ENCODE measurements at places on chromosomes 16 and 17.
A peak's percentile ranks its signal among the peaks of the same experiment; 100 is the strongest.

DNA sequence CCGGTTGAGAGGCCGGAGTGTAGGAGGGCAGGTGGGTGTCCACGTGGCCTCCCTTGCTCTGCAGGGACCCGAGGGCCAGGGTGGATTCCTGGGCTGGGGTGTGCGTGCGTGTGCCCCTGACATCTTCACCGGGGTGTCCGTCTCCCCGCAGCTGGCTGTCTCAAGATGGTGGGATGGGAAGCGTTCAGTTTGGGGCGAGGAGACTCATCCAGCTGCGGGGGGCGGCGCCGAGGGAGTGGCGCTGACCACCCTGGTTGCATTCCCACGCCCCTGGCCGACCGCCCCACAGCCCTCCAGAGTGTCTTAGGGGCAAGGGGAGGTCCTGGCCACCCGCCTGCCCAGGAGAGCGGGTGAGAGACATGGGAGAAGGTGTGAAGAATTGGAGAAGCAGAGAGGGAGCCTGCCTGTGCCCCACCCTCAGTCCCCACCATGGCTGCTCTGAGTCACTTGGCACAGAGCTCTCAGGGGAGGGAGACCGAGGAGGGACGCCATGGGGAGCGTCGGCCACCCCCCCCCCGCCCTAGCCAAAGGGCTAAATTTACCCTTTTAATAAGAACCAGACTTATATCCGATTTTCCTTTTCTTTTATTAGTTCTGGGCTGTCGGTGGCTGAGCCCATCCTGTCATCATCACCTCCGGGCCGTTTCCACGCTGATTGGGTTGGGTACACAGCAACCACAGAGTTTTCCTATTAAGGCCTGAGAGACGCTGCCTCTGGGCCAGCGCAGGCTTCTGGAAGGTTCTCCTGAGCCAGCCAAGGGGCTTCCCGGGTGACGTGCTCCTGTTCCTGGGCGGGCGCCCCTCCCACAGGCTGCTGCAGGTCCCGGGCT, 22.0 kb downstream of the BAHCC1 start:
- DNase-seq = no peak

GRCh38 chr16:414395-415169, 10.9 kb upstream of the RAB11FIP3 start:
- no peak for DNase-seq

- no peak for DNase-seq
Measured at GRCh38 chr16:77943801-77944200, 78.5 kb upstream of the CLEC3A start.

DNA sequence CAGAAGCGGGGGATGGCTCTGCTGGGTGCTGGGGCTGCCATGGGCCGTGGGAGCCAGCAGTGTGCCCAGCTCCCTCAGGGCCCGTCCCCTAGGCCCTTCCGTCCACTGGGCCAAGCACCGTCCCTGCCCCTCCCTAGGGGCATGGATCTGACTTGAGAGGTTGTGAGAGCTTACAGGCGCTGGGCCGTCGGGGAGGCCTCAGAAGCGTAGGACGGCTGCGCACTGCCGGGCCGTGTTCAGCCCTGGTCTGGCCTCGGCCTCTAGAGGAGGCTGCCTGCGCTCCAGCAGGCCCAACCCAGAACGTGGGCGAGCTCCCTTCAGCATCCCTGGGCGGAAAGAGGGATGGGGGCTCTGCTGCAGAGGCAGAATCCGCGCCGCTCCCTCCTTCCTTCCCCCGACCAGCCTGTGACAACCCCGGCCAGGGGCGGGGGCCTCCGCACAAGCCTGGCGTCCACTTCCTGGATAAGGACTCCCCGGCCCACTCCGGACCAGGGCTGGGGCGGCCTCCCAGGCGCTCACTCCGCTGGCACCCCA, 685 bp upstream of the MPG start:
- no peak for DNase-seq

DNA sequence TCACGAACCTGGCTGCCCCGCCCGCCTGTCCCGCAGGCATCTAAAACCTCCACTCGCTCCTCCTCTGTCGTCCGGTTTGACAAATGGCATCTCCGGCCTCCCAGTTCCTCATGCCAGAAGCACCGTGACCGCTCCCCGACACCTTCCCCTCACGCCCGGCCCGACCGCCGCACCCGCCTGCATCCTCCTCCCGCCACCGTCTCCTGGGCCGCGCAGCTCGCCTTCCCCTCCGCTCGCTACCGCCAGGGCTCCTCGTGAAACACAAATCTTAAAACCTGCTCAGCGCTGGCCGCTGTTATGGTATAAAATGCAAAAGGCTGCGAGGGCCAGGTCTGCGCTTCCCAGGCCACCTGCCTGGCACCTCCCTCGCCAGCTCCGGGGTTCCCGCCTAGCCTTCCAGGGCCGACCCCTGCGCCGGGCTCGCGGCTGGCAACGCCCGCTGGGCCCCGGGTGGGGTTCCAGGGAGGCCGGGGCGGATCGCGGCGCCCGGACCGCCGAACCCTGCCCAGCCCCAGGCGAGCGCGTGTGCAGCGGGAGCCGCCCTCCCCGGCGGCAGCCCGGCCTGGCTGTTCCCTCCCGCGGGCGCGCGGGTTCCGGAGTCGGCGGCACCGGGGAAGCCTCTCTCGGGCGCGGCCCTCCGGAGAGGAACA, 488 bp downstream of the SPSB3 start:
- DNase-seq = peak; percentile 31

- DNase-seq = no peak
Measured at GRCh38 chr16:27439271-27440018, 37.5 kb downstream of the IL21R start.
